ENCODE measurements at places on chromosomes 7 and 10.

GRCh38 chr7:74583630-74584029 lies 73.9 kb upstream of the GTF2I start:
- no peak for DNase-seq

GRCh38 chr7:21141476-21141875 lies 286.4 kb upstream of the SP4 start:
- no peak for DNase-seq

GRCh38 chr7:116630932-116631671 lies 40.9 kb upstream of the MET start:
- DNase-seq: peak; percentile 45

GRCh38 chr10:1736144-1736971 lies 967 bp downstream of the ADARB2 start:
- no peak for DNase-seq

Measured in tibial artery (tissue), 4 donors.